ENCODE measurements at places on chromosomes 12 and 14.
A peak's percentile ranks its signal among the peaks of the same experiment; 100 is the strongest.

DNA sequence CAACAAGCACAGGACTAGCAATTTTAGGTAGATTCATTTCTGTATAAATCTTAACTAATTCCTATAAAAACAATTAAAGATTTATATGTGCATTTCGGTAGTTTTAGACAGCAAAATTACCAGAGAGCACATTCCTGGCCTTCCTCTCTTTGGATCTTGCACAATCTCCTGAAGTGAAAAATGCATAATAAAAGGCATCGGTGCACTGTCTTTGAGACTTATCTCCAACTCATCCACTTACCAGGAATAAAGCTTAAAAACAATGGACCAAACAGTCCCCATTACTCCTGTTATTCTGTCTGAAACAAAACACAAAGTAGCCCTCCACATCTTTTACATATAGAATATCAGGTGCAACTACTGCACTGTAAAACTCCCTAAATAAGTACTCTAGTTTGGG is 69.3 kb downstream of the HECTD1 start:
- no peak for DNase-seq

GRCh38 chr12:29957835-29958234 is 174.1 kb upstream of the TMTC1 start:
- DNase-seq = peak; percentile 11

GRCh38 chr12:100672075-100672592 is 98.7 kb downstream of the GAS2L3 start:
- DNase-seq = peak; percentile 63

- DNase-seq = no peak
These were observed 130.8 kb upstream of the RAP1B start for GRCh38 chr12:68479896-68480291.

DNA sequence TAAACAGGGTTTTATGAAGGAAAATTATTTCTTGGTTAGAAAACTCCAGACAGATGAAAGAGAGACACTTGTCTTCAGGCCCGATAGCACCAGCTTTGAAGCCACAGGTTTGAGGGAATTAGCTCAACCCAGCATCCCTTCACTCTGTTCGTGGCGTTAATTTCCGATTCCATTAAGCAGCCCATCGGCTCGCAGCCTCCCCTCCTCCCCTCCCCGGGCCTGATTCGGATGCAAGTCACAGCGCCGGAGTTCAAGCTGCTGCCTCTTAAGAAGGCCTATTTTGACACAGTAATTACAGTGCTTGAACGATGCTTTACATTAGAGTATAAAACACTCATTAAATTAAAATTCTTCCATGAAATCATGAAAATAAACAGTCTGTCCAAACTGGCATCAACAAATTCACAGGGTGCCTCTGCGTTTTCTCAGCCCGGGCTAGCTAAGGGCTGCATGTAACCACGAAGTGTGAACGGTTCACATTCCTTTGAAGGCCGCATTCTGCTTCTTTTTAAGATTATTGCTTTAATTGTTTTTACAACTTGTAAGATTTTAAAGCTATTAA is 145.8 kb downstream of the DICER1 start:
- no peak for DNase-seq

- DNase-seq = no peak
These were observed 24.7 kb downstream of the OR4N2 start for GRCh38 chr14:19828314-19828713.

GRCh38 chr12:9133216-9133916 is 17.6 kb upstream of the A2M start:
- DNase-seq = no peak

- no peak for DNase-seq
These were observed 84.1 kb downstream of the IGF1 start for GRCh38 chr12:102396276-102396675.

DNA sequence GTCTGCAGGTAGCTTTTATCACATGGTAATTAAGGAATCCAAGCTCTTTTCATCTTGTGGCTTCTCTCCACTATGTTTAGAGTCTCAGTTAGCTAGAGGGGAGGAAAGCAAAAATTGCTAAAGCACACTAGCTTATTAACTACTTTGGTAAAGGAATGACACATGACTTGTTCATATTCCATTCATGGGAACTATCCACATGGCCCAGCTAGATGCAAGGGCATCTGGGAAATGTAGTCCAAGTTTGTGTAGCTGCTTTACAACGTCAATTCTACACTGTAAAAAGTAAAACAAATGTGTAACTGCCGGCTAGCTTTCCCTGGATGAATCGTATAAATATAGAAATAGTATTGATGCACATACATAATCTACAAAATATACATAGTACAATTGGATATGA is 244.5 kb upstream of the LRFN5 start:
- no peak for DNase-seq

GRCh38 chr12:85874031-85874461 is at the start of gene NTS:
NTS (plus strand) TSS chr12:85874295; CDS start chr12:85874404, 109 bp downstream.
- peak; percentile 56 for DNase-seq

GRCh38 chr14:64504310-64504896 is at the start of gene ZBTB1:
ZBTB1 (plus strand) TSS chr14:64504770; CDS start chr14:64521505, 16,735 bp downstream.
- peak; percentile 88 for DNase-seq

DNA sequence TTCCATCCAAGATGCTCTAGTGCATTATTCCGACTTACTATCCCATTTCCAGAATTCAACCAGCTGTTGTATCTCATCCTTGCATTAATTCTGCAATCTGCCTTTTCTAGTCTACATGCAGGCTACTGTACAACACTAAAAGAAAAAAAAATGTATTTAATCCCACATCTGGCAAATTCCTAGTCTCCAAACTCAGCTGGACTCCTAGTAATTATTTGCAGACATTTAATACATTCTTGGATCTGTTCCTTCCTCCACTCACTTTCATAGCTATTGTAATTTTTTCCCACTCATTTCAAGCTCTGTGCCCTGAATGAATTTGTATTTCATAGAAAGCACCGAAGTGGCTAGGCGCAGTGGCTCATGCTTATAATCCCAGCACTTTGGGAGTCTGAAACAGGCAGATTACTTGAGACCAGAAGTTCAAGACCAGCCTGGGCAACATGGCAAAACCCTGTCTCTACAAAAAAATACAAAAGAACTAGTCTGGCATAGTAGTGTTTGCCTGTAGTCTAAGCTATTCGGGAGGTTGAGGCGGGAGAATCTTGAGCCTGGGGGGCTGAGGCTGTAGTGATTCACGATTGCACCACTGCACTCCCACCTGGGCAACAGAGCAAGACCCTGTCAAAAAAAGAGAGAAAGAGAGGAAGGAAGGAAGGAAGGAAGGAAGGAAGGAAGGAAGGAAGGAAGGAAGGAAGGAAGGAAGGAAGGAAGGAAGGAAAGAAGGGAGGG is 39.5 kb upstream of the YAF2 start:
- no peak for DNase-seq

DNA sequence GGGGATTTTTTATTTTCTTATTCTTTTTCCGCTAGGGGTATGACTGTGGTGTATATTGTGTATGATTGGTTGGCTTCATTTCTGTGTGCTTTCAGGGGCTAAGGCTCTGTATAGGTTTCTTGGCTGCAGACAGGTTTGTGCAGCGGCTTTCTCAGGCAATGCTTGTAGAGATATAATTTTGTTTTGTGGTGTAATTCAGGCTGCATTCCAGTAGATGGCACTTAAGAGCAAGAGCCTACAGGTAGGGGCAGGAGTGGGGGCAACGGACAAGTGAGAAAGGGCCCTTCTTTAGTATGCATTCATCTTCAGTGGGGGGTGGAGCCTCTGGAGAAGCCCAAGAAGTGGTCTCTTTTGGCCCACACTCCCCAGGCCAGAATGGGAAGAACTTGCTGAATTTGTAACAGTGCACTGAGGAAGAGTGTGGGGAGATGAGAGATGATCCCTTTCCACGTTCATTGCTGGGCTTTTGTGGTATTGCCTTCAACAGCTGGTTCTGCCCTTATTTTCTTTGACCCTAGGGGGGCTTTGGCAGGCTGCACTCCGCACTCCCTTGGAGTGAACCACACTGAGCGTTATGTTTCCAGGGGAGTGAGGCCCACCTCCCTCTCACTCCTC is 78.6 kb downstream of the IFNG-AS1 start:
- DNase-seq = peak; percentile 14

GRCh38 chr14:33836900-33837577 is 113.8 kb downstream of the EGLN3 start:
- DNase-seq = no peak

DNA sequence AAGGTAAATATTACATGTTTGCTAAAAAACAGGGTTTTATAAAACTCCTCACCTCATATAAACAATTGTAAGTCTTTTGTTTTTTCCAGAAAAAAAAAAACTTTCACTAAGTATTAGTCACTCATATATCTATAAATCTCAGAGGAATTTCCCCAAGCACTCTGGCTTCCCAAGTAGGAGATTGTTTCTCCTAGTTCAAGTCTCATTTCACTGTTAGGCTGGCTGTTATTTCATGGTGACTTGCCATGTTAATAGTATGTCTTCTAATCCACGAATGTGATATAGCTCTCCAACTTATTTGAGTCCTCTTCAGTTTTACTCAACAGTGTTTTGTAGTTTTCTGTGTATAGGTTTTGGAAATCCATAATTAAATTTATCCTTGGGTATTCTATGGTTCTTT is 61.6 kb downstream of the CAPZA3 start:
- DNase-seq = no peak

GRCh38 chr14:99077076-99077843 is 194.7 kb downstream of the BCL11B start:
- peak; percentile 10 for DNase-seq

DNA sequence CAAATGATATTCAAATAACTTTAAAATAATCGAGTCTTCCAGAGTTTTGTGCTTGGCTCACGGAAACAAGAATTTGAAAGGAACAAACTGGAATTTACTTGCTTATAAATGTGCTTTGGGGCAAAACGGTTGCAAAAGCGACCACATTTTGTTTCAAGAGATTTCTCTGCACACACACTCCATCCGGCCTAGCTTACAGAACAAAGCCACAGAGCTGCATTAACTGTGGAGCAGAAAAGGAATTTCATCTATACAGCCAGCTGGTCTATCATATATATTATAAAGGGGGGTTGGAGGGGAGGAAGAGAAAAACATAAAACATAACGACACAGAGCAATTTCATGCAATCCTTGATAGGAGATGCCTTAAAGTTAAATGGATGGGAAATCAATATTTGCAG is 153.0 kb downstream of the MYRFL start:
- no peak for DNase-seq

- no peak for DNase-seq
These were observed 10.7 kb downstream of the MED13L start for GRCh38 chr12:116266631-116267349.

DNA sequence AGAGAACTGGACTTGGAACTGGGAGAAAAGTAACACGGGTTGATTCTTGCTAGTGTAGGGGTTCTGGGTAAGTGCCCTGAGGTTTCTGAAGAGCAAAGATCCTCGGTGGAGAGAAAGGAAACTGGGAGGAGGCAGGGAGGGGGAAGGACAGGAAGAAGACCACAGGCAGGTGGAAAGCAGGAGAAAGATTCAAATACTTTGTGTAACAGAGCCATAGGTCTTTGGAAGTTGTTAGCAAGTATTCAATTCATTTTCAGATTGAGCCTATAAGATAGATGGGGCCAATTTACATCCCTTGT is 1.3 kb downstream of the PNP start:
- DNase-seq = peak; percentile 22

- DNase-seq = peak; percentile 24
These were observed 16.7 kb upstream of the ZDHHC22 start for GRCh38 chr14:77158175-77158881.

GRCh38 chr12:104249017-104249416 is 33.4 kb downstream of the TXNRD1 start:
- no peak for DNase-seq

- DNase-seq = peak; percentile 93
These were observed 36.2 kb upstream of the ATP23 start for GRCh38 chr12:57904848-57905811.

DNA sequence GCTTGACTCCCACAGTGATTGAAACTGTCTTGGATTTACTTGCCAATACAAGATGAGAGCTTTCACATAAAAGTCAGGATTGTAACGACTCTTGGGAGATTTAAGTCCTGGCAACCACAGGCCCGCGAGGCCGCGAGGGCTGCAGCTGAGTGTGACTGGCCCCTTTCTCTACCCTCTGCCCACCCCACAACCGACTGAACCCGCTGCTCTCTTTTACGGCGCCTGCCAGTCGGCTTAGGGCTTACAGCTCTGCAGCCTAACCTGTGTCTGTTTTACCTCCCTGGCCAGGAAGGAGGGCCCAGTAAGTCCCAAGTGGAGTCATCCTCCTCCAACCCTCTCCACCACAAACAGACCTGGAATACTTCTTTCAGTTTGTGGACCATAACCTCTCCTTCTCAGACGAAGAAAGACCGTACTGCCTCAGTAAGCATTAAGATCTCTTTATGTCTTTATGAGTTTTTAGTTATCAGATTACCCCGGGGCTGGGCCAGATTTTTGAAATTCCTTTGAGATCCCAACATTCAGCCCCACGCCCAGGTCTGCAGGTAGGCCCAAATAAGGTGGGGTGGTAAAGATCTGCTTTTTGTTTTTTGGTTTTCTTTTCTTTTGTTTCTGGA is 12.6 kb upstream of the TIGAR start:
- no peak for DNase-seq

- peak; percentile 49 for DNase-seq
These were observed 24.3 kb downstream of the ZFC3H1 start for GRCh38 chr12:71639341-71639760.

- no peak for DNase-seq
These were observed 158.6 kb upstream of the ALG10B start for GRCh38 chr12:38157933-38158401.

Data from hematopoietic multipotent progenitor cell treated with erythropoietin and hydrocortisone succinate and interleukin-3 and kit ligand, for 6 days (in vitro differentiated cells).